ENCODE measurements at places on chromosomes 12 and 14.

- no peak for DNase-seq
Observed at GRCh38 chr14:32252030-32252670, 49.1 kb upstream of the RNU6-8 start.

GRCh38 chr12:102478405-102479098, 1.8 kb downstream of the IGF1 start:
- DNase-seq, result no peak

- no peak for DNase-seq
Observed at GRCh38 chr14:100453930-100454329, 130.8 kb downstream of the SLC25A47 start.

- DNase-seq, result no peak
Observed at GRCh38 chr12:117064596-117064995, 34.6 kb downstream of the TESC start.

GRCh38 chr12:130444061-130444460, 106.4 kb downstream of the PIWIL1 start:
- no peak for DNase-seq

DNA sequence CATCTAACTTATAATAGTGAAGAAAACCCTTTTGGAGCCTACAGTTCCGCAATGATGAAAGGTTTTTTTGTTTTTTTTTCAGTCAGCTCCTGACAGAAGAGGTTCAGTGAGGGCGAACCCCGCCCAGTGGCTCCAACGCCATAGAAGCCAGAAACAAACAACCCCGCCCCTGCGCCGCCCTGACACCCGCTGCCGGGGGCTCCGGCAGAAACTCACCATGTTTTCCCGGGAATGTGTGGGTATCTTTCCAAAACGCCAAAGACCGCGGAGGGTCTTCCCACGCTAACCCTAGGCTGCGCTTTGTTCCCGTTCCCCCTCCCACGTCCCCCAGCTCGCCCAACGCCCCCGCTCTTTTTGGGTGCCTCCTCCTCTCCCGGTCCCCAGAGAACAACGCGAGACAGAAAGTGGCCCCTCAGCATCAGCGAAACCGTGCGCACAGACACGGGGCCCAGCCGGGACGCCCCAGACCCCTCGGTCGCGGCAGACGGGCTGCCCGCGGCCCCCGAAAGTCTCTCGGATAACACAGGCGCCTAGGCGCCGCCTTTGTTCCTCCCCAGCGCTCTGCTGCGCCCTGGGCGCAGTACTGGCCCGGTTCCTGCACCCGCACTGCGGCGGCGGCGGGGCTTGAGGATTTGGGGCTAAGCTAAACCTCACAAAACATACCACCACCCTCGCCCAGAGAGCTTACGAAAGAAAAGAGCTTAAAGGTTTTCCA, 522 bp downstream of the TUBA1A start:
- peak; percentile 46 for DNase-seq

- DNase-seq, result no peak
Observed at GRCh38 chr14:38549564-38549963, 293.7 kb upstream of the CLEC14A start.

DNA sequence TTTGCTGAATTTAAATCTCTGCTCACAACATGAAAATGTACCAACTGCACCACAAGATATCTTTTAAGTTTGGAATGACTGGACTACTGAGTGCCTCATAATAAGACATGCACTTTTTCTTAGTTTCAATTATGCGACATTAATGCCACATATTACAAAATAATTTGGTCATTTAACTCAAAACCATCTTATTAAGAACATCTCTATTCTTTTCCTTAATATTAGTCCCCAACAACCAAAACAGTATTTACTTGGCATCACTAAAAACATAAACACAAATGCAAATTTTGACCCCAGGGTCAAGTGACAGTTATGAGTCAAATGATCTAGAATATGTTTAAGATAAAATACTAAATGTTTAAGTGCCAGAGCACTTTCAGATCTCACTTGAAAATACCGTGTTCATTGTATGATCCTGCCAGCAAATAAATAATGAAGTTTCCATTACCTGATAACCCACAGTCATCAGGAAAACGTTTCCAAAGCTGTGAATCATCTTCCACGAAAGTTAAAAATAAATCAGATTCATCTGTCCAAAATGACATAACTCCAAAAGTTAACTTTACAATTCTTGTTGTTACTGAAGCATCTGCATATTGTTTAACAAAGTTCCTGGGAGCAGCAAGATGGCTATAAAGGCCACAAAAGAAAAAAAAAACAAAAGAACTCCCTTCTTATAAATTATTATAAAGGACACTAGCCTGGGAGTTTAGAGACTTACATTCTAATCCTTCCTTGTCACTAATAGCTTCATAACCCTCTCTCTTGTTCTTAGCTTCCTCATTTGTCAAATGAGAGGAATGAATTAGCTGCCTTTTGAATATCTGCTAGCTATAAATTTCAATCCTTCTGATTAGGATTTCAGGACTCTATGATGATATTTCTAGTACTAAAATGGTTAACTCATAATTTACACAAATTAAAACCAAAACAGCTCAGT, 30.5 kb upstream of the AP4S1 start:
- DNase-seq, result no peak

DNA sequence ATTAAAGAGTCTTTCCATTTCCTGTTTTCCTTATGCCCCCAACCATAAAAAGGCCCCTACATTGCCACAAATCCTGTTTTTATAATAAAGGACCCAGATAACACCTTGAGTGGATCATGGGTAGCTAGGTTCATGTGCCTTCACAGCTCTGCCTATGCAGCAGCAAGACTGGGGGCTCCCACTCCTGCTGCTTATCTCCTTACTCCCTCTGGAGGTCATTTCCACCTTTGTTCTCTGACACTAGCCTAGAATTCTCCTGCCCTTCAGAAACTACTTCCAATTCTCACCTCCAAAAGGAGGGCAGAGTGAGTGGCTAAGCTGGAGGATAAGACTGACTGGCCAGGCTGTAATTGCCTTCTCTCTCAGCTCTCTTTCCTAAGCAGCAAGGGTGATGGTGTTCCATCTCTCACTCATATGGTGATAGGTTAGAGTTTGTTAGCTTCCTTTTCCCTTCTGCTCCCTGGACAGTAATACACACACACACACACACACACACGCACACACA, 20.0 kb upstream of the STAC3 start:
- DNase-seq, result no peak

GRCh38 chr12:31231611-31232360, 94.2 kb downstream of the SINHCAF start:
- DNase-seq, result no peak

GRCh38 chr14:60051721-60052221, 40.0 kb upstream of the PCNX4 start:
- no peak for DNase-seq

DNA sequence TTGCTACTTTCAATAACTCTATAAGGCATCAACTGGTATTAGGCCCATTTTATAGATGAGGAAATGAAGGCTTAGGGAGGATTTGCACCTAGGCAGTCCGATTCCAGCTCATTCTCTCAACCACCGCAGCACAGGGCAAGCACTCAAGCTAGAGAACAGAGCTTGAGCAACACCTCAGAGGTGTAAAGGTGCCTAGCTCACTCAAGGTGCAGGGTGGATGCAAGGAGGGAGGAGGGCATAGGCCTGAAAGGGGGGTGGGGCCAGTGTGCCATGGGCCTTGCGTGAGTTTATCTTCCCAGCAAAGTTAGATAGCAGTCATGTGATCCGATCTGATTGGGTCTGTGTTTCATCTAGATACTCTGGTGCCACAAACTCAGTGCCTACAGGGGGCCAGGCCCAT, 10.2 kb upstream of the EMP1 start:
- no peak for DNase-seq

- DNase-seq, result no peak
Observed at GRCh38 chr14:36511981-36512584, 7.9 kb downstream of the NKX2-1 start.

GRCh38 chr14:94132285-94132887, 3.0 kb upstream of the IFI27L2 start:
- no peak for DNase-seq

DNA sequence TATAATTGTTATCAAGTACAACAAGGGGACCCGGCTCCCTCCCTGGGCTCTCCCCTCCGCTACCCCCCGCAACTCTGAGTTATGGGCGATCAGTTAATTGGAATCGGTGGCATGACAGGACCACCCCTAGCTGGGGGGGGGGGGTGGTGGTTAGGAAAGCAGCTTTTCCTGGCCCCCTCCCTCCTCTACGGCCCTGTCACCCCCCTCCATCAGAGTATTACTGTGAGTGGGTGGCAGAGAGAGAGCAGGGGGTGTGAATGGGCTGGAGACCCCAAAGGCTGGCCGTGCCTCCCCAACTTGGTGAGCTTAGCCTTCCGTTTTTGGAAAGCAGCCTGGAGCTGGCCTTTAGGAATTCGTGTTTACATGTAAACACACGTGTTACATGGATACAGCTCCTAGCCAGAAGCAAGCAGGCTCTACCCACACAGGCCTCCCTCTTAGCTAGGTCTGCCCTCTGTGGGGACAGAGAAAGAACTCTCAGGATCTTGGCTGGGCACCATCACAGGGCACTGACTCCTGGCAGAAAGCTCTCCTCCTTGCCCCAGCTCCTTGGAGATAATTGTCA, 1.1 kb upstream of the HOXC4 start:
- DNase-seq, result no peak

DNA sequence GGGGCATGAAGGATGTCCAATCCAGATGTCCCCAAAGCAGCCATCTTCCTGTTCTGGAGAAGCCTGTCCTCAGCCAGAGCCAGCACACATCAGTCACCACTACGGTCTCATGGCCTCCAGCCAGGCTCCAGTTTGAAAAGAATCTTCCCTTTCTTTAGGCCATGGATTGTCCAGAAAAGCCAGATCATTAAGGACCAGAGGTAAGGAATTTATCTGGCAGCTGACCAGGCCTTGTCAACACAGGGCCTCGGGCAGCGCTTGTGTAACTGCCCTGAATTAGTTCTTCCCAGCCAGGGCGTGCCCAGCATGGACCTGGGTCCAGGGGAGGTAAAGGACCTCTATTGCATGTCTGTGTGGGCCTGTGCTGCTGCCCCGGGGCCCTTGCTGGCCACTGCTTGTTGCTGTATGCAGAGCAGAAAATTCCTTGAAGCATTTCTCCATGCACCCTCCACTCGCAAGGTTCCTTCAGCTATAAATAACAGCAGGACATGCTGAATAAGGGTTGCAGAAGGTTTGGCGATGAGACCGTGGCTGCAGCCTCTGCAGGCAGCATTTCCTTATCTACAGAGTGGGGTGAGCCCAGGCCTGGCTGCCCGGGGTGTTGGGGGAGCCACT, 21.7 kb upstream of the VPS37B start:
- DNase-seq, result no peak

DNA sequence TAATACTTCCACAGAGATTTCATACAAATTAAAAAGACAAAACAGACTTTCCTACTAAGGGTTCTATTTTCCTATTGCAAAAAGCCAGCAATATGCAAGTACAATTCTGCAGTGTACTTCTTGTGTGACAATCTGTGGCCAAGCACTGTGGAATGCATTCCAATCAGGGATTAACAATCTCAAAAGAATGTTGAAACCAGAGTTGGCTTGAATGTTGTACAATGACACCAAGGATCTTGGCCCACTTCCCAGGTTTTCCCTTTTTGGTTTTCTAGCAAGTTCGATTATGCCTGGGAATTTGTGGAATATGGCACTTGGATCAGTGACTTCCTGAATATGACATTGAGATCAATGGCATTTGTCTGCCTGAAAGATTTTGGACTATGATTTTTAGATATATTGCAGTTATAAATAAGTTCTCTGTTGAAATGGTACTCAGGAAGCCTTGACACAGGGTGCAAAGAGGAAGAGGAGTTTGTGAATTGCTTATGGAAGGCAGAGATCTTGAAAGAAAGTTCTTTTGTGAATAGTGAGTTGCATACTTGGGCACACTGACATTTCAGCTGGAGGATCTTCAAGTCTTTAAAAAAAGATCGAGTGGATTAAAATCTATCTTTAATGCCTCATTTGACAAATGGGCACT, 81.4 kb upstream of the FERMT2 start:
- no peak for DNase-seq

GRCh38 chr14:72559202-72559601, 334.7 kb downstream of the DPF3 start:
- DNase-seq, result no peak

DNA sequence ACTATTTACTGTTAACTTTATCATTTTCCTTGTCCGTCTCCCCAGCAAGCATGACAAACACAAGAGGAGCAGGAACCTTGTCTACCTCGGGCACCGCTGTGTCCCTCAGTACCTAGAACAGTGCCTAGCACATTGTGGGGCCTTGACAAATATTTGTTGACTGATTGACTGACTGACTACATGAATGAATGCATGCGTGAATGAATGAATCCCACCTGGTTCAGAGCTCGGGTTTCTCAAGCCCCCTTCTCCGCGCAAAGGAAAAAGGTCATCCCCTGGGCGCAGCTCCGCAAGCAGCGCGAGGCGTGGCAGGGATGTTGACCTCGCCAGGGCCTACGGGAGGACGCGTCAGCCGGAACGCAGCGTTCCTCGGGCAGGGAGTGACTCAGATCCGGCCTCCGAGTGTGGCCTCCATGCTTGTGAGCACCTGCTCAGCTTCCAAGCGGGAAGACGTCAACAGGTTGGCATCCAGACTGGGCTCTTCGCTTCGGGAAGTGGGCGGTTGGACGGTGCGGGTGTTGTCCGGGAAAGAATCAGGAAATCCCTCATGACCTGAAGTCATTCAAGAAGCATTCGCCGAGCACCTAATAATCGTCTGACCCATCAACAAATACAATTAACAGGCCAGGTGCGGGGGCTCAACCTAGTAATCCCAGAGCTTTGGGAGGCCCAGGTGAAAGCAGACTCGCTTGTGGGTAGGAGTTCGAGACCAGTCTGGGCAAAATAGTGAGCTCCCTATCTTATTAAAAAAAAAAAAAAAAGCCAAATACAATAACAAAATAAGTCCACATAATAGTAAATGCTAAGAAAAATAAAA, 13.9 kb upstream of the UBC start:
- DNase-seq, result no peak

GRCh38 chr12:59710004-59710628, 114.3 kb downstream of the SLC16A7 start:
- no peak for DNase-seq

DNA sequence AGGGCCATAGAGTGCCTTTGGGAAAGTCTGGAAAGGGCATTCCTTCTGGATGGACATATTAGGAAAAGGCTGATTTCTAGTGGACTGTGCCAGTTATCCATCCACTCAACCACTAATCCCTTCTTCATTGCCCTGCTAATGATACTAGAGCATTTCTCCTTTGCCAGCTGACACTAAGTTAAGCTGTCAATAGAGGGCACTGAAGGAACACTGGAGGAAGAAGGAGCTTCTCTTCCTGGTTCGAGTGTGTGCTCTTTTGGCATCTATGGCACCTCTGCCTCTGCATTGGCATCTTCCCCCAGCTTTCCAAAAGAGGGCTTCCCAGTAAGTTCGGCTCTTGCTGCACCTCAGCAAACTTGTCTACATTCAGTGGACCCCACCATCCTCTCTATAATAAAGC, 165.4 kb downstream of the DERA start:
- no peak for DNase-seq

- no peak for DNase-seq
Observed at GRCh38 chr12:59615392-59616165, 19.8 kb downstream of the SLC16A7 start.

- DNase-seq, result no peak
Observed at GRCh38 chr14:21215130-21215878, 53.9 kb downstream of the HNRNPC start.

DNA sequence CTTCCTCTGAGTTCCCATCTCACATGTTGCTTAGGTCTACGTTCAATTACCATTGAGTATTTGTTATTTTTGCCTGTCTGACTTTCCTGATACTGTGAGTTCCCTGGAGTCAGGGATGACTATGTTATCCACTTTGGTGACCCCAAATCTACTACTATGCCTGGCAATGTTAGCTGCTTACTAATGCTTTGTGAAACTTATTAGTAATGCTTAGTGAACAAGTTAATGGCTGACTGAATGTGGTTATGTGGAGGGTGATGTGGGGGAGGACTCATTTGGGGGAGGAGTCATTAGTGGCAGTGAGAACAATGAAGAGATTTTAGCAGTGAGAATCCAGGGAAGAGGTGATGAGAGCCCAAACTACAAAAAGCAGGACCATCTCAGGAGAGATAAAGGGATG, 121.6 kb downstream of the KTN1 start:
- no peak for DNase-seq
